Naive thymus-derived CD4-positive, alpha-beta T cell (primary cell): ENCODE measurements at places on chromosomes 16 and 17.

- no peak for DNase-seq
These were observed 334.3 kb downstream of the C16orf95 start for GRCh38 chr16:86982912-86983311.

DNA sequence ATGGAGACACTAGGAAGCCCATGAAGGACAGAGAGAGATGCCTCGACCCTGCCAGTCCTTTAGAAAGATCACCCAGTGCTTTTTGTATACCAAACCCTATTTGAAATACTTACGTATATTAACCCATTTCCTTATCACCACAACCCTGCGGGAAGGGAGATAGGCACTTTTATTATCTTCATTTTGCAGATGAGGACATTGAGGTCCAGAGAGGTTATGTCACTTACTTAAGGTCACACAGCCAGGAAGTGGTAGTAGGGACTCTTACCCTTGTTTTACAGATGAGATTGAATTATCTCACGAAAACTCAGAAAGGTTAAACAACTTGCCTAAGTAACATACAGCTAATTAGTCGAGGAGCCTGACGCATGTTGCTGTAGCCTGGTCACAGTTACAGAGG is 38.2 kb downstream of the IL4R start:
- DNase-seq = no peak

DNA sequence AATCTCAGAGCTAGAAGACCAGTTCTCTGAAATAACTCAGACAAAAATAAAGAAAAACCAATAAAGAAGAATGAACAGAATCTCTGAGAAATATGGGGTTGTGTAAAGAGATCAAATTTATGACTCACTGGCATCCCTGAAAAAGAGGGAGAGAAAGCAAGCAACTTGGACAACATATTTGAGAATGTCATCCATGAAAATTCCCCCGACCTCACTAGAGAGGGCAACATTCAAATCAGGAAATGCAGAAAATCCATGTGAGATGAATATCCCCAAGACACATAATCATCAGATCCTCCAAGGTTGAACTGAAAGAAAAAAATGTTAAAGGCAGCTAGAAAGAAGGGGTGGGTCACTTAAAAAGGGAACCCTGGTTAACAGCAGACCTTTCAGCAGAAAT is 32.1 kb downstream of the TANC2 start:
- no peak for DNase-seq

- no peak for DNase-seq
These were observed 370.3 kb upstream of the TOM1L1 start for GRCh38 chr17:54530398-54530797.

GRCh38 chr17:75756451-75757085 is 8.4 kb downstream of the GALK1 start:
- DNase-seq = no peak

- DNase-seq = no peak
These were observed 261.7 kb downstream of the CEP112 start for GRCh38 chr17:65930140-65930730.

DNA sequence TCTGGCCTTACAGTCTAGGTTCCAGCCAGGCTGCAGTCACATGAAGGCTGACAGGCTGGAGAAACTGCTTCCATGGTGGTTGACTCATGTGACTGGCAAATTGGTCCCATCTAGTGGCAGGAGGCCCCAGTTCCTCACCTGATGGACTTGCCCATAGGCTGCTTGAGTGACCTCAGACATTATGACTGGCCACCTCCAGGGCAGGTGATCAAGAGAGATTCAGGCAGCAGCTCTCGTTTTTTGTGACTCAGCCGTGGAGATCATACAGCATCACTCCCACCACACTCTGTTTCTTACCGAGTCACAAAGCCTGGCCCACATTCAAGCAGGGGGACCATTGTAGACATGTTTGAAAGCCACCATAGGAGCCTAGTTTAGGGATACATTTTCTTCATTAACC is 34.5 kb downstream of the SIAH1 start:
- DNase-seq = no peak

GRCh38 chr17:34825884-34826283 is 135.4 kb downstream of the CCT6B start:
- no peak for DNase-seq

GRCh38 chr16:63481060-63481459 is 1444.8 kb upstream of the CDH8 start:
- no peak for DNase-seq

DNA sequence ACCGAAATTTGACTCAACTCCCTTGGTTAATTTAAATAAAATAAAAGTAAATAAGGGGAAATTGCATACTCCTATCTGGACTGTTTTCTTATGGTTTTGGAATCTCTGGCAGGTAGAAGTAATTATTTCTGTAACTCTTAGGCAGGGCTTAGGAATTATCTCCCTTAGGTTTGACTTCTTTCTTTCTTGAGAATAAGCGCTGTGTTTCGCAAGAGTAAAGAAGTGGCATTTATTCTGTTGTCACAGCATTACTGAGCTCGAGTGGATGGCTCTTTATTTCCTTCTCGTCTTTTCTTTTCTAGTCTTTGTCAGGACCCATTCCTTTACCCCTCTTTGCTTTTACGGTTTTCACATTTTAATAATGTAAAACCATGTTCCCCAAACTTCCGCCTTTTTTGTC is 633.2 kb downstream of the WWOX start:
- DNase-seq = no peak

DNA sequence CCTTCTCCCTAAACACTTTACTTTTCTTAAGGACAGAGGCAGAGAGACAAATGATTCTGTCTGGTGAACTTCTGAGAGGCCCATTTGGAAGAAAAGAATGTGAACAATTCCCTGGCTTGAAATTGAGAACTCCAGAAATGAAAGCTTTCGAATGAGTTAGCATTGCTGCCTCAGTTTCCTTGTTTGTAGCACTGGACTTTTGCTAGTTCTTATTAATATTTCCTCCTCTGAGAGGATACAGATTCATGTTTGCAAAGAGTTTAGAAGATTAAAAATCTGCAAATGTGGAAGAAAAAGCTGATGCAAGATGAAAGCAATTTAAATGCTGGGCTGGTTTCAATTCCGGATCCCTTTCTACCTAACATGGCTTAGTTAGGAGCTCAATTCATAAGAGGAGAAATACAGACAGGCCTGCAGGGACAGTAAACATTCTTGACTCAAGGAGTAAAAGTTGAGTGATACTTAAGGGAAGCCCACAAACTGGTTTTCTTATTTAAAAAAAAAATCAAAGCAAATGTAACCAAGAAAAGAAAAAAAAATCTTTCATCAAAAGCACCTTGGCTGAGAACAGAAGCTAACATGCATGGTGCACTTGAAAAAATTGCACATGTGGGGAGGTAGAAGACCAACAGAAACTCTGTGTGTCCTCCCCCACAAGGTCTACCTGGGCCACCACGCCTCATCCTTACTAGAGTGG is 27.1 kb downstream of the HNF1B start:
- no peak for DNase-seq

- DNase-seq = no peak
These were observed 141.2 kb downstream of the SEC14L1 start for GRCh38 chr17:77281904-77282367.

DNA sequence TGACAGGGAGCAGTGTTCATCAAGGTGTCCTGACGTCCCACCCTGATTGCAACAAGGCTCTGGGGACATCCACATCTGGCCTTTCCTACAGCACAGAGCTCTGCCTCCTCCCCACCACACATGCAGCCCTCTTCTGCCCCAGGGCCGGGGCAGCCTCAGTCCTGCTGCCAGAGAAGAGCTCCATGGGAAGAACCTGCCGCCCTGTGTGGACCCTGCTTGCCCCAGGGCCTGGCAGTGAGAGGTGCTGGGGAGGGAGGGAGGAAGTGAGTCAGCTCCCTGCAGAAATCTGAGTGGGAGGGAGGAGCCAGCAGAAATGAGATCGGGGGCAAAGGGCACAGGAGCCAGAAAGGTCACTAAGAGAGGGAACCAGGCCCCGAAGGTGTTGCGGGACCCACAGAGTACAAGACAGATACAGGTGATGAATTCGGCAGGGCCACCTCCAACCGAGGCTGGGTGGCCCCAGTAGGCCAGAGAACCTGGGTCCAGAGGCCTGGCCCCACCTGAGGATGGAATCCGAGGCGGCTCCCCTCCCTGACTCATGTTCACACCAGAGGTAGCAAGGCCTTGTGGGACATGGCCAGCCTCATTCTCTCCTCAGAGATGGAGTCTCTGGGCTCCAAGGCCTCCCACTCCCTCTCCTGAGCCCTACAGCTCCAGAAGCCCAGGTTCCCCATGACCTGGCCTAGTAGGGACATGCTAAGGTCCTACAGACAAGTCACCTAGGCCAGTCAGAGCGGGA is 24.8 kb downstream of the MYO18A start:
- no peak for DNase-seq

DNA sequence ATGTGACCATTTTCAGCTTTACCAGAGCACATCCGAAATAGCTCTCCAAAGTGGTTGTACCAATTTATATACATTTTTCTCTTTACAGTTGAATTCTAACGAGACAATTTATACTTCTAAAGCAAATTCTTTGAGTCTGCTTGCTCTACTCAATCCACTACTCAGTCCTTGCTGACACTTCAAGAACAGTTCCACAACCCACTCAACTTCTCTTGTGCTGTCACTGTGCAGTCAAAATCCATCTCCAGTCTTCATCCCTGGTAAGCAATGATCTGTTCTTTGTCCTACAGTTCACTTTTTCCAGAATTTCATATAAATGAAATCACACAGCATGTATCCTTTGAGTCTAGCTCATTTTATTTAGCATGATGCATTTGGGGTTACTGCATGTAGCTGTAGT is 30.6 kb downstream of the NETO2 start:
- no peak for DNase-seq

DNA sequence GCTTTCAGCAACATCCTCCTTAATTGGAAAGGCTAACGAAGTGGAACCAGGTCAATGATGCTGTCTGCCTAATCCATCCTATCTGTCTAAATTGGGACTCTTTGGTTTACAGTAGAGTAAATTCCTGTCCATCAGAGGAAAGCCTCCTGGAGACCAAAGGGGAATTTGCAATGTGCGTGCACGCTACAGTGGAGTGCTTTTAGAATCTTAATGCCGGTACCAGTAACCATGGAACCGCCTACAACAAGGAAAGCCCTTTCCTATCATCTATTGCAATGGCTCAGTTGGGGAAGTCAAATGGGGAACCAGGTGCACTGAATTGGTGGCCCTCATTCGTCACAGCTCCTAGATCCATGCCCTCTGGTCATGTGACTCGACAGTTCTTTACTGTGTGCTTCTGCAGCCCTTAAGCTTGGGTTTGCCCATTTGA is 110.1 kb downstream of the XYLT1 start:
- DNase-seq = no peak

GRCh38 chr17:37651849-37652248 is 8.6 kb upstream of the DDX52 start:
- DNase-seq = no peak

GRCh38 chr17:47987240-47987835 is 16.4 kb downstream of the CDK5RAP3 start:
- no peak for DNase-seq

GRCh38 chr16:52073024-52073423 is 473.9 kb downstream of the TOX3 start:
- no peak for DNase-seq

DNA sequence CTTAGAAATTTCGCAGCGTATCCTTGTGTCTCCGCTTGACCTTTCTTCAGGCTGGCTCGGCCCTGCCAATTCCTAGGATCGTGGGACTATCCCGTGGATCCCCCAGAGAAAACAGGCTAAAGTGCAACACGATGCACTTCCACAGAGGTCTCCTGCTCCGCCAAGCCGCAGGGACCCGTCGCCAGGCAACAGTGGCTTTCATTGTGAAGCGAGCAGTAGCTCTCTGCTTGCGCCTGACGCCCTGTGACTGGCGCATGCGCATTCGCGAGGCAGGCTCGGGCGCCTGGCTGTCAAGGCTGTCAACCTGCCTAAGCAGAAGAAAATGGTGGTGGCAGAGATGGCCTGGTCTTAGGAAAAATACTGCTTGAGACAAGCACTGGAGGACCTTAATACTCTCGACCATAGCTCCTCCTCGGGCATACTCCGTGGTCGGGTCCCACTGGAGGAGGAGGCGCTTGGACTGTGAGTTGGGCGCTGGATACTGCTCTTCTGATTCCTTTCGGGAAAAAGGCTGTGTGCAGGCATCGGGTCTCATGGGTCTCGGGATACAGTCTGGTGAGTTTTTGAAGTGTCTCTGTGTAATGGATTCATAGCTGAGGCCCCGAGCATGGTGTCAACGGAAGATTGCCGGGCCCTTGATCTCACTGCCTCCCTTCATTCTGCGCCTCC is 2336.1 kb downstream of the TP53TG3F start:
- DNase-seq = no peak
